ENCODE measurements at places on chromosomes 7 and 10.

- no peak for DNase-seq
These were observed 40.9 kb downstream of the ELFN1 start for GRCh38 chr7:1710936-1711335.

- DNase-seq = no peak
These were observed 19.1 kb upstream of the AKR1B1 start for GRCh38 chr7:134477954-134478353.

DNA sequence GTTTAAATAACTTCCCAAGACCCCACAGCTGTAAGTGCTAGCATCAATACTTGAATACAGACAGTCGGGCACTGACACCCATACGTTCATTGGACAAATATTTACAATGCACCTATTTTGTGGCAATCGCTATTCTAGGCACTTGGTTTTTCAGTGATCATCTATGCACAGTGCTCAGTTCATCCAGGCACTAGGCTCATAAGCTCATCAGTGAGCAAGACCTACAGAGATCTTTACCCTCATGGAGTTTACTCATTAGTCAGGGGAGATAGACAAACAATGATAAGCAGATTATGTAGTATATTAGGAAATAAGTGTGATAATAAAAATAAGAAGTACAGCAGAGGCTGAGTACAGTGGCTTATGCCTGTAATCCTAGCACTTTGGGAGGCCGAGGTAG, 7.6 kb upstream of the DHTKD1 start:
- no peak for DNase-seq

- DNase-seq = no peak
These were observed 90.6 kb downstream of the CARD11 start for GRCh38 chr7:2953099-2953498.

DNA sequence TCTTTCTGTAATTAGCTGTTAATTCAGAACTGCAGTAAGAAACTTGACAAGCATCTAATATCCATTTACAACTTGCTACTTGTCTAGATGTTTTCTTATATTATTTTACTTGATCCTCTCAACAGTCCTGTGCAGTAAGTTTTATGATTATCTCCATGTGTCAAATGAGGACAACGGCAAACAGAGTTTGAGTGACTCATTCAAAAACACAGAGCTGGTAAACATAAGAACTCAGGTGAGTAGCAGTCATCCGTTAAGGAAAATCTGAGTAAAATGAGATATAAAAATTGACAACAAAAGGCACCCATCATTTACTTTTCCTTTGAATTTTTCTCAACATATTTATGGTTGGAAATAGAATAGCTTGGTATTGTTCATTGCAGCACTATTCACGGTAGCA, 19.0 kb upstream of the TARP start:
- DNase-seq = no peak

DNA sequence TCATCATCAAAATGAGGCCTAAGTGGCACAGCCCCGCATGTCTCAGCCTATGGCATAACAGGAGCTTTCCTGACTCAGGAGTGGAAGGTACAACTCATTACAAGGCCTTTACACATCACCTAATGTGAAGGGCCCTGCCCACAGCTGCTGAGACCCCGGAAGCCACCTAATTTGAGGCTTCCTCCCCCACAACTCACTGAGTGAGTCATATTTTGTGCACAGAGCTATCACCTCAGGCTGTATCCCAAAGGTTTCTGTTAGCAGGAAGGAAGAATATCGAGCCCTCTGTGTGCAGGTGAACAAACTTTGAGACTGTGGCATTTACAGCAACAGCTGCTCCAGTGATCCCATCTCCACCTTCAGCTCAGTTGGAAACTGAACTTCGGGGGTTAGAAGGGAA, 20.6 kb downstream of the HTR5A start:
- no peak for DNase-seq

DNA sequence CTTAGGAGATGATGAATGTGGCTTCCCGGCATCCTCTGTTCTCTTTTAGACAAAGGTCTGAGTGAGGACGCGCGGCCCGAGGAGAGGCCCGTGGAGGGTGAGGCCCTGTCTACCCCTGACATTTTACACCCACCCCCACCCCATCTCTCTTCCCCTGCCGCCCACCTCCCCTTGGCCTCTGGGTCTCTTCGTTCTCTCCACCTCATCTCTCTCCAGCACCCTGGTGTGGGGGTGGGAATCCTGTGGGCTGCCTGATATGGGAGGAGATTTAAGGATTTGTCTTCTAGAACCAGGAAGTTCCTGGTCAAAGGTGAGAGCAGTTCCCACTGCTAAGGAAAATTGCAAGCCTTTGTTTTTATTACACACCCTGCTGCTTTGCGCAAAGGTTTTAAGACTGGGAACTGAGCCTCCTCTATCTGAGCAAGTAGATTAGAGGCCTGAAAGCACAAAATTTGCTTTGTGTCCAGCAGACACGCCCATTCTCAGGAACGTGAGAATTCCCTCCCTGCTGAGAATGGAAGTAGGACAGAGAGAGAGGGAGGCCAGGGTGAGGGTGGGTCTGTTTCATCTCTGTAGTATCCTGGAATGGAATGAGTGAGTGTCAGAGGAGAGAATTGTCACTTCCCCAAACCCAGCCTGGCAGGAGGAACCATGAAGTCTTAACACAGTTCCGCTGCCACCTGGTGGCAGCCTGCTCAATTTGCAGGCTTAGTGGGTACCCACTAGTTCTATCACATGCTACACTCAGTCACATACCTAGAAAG, 91.2 kb downstream of the GTF2IRD1 start:
- DNase-seq = no peak

DNA sequence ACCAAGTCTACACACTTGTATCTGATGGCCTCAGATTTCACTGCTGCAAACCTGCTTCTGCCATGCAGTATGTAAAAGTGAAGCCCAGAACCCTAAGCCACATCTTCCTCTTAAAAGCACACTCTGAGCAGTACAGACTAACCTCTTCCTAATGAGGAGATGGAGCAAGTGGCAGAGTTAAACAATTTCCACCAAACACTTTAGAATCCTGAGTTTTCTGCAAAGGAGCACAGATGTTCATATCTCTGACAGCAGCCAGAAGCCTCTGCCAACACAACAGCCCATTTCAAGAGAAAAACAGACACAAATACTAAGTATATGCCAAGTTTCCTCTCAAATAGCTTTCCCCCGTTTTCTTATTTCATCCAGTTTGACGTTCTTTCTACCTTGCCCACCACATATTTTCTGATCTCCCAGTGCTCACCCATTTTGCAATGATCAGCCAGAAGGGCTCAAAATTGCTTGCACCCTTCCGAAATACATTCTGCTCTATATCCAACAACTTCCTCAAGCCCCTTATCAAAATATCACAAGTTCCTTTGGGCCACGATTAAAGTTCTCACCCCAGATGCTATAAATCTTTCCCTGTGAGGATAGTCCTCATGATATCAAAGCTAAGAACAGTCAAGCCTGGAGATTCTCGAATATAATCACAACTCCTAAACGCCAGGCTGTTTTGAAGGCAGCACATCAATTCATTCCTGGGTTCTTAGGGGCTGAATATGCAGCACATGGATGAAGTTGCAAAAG, 27.5 kb downstream of the ELMO1 start:
- no peak for DNase-seq

DNA sequence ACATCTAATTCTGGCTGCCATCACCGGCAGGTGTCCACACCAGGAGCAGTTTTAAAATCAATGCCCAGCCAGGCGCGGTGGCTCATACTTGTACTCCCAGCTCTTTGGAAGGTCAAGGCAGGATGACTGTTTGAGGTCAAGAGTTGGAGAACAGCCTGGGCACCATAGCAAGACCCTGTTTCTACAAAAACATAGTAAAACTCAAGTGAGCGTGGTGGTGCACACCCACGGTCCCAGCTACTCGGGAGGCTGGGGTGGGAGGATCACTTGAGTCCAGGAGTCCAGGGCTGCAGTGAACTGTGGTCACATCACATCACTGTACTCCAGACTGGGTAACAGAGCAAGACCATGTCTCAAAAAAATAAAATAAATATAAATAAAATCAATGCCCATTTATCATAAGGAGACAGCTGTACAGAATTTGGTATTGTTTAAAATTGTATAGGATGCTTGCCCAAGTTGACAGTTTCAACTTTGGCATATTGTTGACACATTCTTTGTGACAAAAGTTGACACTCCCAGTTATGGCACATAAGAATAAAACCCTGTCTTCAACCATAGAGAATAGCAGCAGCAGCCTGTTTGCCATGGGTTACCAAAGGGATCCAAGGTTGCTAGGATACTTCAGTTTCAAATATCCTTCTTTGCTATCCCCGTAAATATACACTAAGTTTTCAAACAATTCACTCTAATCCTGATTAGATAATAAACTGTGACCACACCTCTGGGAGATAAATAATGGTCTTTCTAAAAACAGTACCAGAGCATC, 193.0 kb downstream of the FAM107B start:
- no peak for DNase-seq

DNA sequence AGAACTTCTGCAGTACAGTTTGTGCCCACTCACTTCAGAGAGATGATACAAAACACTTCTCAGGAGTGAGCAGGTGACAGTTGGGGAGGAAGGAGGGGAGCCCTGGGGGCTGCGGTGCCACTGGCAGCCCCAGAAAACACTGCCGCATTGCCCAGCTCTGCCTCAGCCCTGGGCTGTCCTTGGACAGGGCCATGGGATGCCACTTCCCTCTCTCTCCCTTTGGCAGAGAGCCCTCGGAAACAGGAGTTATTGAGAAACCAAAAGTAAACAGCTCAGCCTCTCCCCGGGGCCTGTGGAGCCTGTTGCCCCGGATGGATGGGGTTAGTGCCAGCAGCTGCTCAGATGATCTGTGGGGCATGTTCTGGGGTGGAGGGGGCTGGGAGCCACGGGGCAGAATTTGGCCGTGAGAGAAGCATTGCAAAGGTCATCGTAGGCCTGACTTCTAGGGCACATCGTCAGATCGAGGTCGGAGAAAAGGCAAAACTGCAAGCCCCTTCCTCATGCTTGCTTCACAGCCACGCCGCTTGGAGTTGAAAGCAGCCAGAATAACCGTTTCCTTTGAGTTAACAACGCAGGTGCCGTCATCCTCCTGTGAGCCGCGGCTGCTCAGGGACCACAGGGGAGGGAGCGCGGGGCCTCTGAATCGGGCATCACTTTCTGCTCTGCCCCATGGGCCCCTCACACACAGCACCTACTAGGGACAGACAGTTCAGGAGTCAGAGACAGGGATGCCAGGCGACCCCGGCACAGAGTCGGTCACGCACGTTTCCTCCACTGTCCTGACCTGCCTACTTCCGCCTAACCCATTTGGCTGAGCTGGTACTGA, 256.4 kb downstream of the CAMK1D start:
- DNase-seq = peak; percentile 85

DNA sequence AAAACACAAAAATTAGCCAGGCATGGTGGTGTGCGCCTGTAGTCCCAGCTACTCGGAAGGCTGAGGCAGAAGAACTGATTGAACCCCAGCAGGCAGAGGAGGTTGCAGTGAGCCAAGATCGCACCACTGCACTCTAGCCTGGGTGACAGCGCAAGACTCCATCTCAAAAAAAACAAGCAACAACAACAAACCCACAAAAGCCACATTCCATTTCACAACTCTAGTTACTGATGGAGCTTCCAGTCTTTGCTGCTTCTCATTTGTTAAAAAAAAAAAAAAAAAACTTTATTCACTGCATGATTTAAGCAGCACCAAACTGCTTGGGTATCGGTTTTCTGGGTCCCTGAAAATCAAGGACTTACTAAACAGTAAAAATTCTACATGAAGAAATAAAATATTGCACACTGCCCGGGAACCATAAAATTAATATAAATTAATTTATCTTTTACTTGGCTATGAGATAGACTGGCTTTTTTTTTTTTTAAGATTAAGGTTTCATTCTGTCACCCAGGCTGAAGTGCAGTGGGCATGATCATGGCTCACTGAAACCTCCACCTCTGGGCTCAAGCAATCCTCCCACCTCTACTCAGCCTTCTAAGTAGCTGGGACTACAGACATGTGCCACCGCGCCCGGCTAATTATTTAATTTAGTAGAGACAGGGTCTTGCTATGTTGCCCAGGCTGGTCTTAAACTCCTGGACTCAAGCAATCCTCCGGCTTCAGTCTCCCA, 42.0 kb downstream of the SRPK2 start:
- DNase-seq = no peak

DNA sequence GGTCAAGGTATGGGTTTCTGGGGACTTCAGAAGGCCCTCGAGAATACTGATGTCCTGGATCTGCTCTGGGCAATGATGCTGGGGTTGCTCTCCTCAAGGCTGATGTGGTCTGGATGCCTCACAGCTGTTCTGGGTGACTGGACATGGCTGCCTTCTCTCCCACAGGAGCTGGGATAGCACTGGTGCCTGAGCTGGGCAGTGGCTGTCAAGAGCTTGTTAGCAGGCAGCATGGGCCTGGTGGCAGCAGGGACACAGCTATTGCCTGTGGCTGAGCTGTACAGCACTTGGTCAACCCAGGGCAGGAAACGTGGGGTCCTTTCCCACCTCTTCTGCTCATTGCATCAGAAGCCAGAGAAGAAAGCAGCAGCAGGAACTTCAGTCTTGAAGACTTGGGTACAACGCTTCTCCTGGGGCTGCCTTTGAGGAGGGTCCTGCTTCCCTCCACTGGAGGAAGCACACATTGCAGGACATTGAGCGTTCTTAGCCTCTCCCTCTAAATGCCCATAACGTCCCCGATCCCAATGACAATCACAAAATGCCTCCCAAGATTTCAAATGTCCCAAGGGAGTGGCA, 13.0 kb downstream of the ADCYAP1R1 start:
- no peak for DNase-seq

All from NCI-H1092 treated with DMSO at 0.1 percent for 48 hours (cell line).